ENCODE measurements at places on chromosomes 2 and 18.

- no peak for DNase-seq
These were observed 683.0 kb downstream of the DSC3 start for GRCh38 chr18:30359521-30359920.

DNA sequence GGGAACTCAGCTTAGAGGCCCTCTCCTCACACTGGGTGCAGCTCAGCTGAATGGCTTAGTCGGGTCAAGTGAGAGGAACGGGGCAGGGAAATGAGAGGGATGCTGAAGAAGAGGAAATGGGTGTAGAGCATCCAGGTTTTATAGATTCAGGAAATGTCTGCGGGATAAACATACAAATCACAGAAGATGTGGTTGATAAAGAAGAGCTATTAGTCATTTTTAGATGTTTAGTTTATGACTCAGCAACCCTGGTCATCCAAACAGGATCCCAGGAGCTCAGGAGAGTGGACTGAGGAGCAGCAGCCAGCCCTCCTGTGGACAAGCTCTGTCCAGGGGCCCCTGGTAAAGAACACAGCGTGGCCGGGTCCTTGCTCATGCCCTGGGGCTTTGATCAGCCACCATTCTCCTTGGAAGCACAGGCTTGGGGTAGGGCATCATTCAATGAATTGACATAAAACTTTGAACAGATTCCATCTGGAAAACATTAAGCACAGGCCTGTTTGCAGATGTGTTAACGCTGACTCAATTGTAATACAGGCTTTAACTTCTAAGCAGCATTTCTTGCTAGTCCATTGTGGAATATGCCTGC, 83.0 kb downstream of the NPAS2 start:
- peak; percentile 76 for DNase-seq

- no peak for DNase-seq
These were observed 308.7 kb downstream of the CNTNAP5 start for GRCh38 chr2:124333784-124334183.

DNA sequence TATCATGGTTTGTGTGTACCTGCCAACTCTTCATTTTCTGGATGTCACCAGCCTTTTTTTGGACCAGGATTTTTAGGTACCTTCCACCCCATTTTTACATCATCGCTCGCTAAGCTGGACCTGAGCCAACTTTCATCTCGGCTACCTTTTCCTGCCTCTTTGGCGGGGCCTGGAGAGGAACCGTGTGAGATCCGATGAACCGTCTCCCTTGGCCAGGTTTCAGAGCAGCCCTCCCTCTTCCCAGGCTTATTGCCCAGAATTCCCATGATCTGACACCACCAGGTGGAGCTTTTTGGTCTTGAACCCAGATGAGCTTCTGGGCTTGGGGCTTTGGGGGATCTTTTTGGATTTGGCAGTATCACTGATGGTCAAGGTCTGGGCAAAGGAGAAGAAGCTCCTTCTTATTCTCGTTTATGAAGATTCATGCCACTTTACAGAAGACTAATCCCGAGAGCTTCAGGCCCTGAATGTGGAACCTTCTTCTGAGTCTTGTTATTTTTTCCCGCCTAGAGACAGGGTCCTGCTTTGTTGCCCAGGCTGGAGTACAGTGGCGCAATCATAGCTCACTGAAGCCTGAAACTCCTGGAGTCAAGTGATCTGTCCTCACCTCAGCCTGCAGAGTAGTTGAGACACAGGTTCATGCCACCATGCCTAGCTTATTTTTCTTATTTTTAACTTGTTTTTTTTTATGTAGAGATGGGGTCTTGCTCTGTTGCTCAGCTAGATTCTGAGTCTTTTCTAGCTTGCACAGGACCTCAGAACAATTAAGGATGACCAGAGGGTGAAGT, 50.4 kb downstream of the GATA6 start:
- DNase-seq: no peak

DNA sequence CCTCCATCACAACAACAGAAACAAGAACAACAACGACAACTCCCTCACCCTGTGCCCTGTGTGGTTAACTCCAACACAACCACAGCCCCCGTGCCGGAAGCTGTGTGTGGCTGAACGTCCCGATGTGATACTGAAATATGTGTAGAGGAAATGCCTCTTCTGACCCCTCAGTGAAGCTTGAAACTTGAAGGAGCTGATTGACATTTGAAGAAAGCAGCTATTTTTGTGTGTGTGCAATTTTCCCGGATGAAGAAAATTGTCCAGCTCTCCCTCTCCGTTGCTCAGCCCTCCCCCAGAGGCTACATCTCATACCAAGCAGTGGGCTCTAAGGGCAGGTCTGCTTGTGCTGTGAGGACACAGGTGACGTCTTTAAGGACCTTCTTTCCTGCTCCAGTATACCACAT, 173.8 kb downstream of the ICOS start:
- no peak for DNase-seq

- no peak for DNase-seq
These were observed 55.2 kb downstream of the RASGRP3 start for GRCh38 chr2:33531549-33532059.

GRCh38 chr2:14301331-14301730, 331.2 kb upstream of the LRATD1 start:
- DNase-seq: no peak

- DNase-seq: no peak
These were observed 7.6 kb upstream of the SNED1 start for GRCh38 chr2:240990726-240991377.

DNA sequence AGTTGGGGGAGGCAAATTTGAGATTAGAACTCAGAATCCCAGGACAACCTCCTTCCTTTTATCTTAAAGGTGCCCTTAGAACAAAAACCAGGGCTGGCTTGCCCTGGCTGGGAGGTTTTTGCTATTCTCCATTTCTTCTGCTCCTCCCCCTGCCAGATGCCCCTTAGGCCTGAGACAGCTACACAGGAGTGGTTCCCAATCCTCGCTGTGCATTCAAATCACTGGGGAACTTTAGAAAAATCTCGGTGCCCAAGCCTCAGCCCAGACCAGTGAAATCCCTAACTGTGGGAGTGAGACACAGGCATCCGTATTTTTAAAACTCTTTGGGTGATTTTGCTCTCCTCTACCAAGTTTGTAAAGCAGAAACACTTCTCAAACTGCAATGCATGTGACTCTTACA, 38.8 kb downstream of the LBH start:
- no peak for DNase-seq

GRCh38 chr2:161870401-161870930, 203.5 kb downstream of the DPP4 start:
- no peak for DNase-seq

DNA sequence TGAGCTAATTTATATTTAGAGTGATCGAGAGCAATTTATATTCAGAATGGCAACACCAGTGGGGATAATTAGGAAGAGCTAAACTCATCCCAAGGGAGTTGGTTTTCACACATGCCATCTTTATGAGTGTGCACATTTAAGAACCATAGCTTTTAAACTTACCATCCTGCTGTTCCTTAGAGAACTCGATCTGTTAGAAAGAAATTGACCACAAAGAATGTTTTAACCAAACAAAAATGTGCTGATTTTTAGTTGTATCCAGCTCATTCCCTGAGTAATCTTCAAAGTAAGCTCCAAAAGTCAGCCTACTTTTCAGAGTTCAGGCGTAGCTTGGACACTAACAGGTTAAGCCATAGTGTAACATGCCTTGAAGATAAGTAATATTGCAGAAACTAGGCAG, 12.6 kb downstream of the MYL1 start:
- DNase-seq: no peak

DNA sequence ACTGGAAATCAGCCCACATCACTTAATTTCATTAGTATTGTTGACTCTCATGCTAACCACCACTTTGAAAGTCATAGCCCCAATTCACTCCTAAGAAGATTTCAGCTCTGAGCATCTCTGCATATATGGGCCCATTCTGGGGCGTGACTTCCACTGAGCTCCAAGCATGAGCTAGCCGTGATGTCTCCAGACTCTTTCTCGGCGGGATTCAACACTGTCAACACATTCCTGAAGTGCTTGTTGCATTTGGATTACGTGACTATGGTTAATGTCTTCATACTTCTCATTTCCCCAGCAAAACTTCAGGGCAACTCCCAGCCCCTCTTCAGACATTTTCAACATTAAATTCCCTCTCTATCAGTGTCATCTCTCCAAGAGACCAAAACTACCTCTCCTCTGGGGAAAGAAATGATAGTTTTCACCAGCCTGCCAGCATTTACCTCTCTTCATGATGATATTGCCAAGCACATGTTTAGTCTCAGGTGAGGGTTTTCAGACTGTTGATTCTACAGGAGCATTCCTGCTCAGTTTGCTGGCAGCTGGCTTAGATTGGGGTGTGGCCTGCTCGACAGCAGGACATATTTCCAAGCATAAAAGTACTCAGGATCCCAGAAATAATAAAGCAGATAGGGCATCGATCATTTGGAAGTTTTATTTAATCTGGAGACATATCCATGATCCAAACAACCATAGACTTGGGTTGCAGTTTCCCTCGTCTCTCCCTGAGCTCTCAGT, 81.7 kb downstream of the FEZ2 start:
- DNase-seq: no peak

DNA sequence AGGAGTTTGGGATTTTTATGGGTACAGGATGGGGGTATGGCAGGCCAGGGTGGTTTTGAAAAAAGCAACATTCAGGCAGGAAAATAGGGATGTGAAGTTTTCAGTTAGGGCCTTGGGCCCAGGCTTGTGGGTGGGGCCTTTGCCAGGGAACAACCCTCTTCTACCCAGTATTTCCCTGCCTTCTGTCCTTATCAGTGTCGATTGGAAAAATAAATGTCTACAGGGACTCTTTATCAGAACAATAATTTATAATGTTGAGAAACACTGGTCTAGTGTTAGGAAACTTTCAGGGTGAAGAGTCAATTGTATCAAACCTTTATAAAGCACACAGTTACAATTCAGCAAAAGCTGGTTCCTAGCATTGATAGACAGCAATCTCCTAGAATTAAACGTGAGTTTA, 214.1 kb upstream of the NABP1 start:
- no peak for DNase-seq

- DNase-seq: no peak
These were observed 62.7 kb downstream of the CDCA7 start for GRCh38 chr2:173417341-173417740.

GRCh38 chr2:225998653-225999052, 599.1 kb downstream of the NYAP2 start:
- no peak for DNase-seq

GRCh38 chr2:68466361-68466777, 725 bp downstream of the FBXO48 start:
- no peak for DNase-seq

- DNase-seq: no peak
These were observed 390.7 kb upstream of the ETAA1 start for GRCh38 chr2:67006373-67006960.

DNA sequence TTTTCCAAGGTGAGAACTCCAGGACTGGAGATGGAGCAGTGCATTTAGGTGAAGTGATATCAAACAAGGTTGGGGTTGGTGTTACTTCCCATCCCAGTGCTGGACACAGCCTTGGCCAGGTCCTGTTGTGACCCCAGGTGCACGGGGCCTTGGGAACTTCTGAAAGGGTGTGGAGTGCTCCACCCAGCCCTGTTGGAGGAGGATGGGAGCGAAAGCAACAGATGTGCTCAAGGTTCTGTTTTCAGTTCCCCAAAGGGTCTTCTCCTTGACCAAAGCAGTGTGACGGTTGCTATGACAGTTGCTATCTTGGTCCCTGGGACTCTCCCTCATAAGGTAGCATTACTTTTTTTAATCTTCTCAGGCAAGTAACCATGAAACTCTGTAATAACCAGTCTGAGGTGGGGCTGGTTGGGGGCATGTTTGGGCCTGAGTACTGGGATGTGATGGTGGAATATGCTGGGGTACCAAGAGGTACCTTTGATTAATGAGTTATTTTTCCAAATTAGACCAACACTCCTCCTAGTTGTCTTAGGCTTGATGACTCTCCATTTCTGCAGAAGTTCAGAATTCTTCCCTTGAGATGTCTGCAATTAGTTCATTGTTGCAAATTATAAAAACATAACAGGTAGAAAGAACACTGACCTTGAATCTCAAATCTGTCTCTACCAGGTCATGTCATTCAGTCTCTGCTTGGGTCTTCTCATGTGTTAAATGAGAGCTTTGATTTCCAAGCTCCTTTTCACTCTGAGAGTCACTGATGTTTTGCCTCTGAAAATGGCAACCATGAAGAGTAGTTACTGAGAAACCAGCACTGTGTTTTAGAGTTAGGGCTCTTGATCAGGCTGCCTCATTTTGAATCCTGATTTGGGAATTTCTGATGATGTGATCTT, 154.5 kb downstream of the RPIA start:
- no peak for DNase-seq

DNA sequence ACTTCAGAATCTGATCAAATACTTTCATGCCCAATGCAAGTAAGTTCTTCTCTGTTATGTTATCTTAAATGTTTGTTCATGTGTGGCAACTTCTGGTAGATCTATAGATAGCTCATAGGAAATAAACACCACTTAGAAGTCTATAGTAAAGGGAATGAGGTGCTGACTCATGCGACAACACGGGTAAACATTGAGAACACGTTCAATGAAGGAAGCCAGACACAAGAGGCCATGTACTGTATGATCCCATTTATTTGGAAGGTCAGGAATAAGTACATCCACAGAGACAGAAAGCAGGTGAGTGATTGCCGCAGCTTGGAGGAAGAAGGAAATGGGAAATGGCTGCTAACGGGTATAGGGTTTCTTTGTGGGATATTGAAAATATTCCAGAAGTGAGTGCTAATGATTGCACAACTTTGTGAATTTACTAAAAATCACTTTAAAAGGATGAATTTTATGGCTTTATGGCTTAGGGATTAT, 95.4 kb downstream of the ITGB1BP1 start:
- no peak for DNase-seq

DNA sequence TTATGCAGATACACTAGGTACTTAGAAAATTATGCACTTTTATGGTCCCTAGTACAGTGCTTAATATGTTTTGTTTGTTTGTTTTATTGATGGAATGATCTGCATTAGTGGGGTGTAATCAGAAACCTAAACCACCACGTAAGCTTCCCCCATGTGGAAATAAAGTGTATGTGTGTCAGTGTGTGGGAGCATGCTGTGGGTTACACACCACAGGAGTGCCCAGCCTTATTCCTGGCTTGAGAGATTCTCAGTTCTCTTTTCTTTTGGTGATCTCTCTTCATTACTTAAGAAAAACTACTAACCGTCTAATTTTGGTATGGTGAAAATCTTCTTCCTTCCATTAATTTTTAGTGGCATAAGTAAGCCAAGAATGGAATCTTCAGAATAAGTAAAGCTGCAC, 398.6 kb downstream of the DCDC2C start:
- no peak for DNase-seq

GRCh38 chr2:178404368-178404767, 46.6 kb downstream of the PRKRA start:
- no peak for DNase-seq

GRCh38 chr2:111936881-111937280, 38.5 kb downstream of the MERTK start:
- DNase-seq: no peak

GRCh38 chr2:33320573-33320972, 155.9 kb upstream of the RASGRP3 start:
- no peak for DNase-seq

DNA sequence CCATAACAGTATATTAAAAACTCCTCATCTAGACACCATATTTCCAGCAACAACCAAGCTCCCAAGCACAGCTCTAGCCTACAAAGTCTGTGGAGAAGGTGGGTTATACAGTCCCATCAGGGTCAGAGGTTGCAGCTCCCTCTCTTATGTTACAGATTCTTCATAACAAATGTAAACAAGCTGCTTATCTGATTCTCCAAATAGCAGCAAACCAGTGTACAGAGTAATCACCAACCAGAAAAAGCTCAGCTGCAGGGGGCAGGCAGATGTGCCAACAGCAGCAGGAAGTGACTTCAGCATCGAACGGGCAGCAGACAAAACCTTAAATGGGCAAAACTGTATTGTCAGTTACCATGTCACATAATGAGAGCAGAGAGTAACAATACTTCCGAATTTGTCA, 52.9 kb upstream of the NABP1 start:
- DNase-seq: no peak

- no peak for DNase-seq
These were observed 12.9 kb downstream of the SIX2 start for GRCh38 chr2:44996356-44996755.

Data from LoVo (cell line).